ENCODE measurements at places on chromosomes 13 and 19.
A peak's percentile ranks its signal among the peaks of the same experiment; 100 is the strongest.

DNA sequence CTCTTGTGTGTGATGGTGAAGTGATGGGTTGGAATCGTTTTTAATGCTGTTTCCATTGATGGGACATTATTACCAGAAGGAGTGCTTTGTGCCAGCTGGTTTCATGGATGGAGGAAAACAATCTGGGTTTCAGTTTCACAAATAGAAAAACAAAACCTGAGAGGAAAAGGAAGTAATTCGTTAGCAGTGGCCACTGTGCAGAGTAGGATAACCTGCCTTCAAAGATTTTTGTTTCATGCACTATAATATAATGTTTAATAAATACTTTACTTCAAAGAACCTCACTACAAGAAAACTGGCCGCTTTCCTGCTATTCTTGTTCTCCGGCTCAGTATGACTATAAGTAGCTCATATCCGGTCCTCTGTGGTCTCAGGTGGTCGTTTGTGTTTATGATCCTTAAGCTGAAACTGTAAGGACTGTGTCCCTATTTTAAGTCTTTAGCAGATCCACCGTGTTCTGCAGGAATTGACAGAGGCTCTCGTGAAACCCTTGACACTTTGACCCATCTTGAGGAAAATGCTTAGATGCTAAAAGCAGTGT is 104.7 kb downstream of the GGACT start:
- no peak for DNase-seq

GRCh38 chr19:37986048-37986750 is 79.2 kb downstream of the SIPA1L3 start:
- peak; percentile 58 for DNase-seq

- peak; percentile 60 for DNase-seq
Observed at GRCh38 chr19:38233740-38234251, 9.8 kb upstream of the DPF1 start.

- DNase-seq: no peak
Observed at GRCh38 chr13:80903911-80904310, 563.0 kb upstream of the SPRY2 start.

DNA sequence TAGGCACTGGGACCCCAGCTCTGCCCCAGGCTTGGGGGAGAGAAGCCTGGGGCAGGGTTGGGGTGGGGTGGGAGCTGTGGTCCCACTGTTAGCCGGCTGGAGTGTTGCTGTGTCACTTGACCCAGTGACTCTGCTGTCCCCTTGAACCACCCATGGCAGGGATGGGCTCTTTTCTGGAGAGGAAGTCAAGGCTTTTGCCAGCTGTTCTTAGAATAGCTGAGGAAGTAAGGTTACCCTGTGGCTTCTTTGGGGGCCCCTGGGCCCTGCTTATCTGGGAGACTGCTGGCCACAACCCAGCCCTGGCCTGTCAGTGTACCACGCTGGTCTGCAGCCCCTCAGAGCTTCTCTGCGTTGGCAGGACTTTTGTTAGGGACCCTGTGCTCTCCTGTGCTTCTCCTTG is 9.1 kb downstream of the PNPLA6 start:
- DNase-seq: peak; percentile 37

GRCh38 chr19:48553676-48554384 is 1.9 kb downstream of the SULT2B1 start:
- DNase-seq: no peak

DNA sequence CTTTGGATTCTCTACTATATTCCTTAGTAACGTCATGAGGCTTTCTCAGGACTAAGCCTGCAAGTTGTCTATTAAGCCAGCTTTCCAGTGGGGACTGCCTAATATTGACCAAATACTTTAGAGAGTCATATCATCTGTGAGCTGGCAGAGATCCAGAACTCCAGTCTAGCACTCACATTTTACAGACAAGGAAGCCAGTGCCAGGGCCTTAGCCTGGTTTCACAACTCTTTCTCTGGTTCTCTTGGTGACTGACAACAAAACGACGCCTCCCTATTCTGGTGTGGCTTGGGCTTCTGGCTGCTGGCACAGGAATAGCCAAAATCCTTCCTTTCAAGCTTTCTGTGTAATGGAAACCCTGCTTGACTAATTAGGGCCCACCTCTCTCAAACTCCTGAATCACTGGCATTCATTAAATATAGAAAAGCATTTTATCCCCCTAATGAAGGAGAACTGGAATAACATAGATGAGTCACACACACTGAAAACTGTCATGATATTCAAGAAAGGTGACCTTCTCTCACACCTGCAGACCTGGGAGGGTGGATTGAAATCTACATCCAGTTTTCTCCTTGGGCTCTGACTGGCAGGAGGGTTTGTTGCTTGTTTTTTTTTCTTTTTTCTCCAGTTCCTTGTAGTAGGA is 75.2 kb upstream of the UBL3 start:
- DNase-seq: peak; percentile 14

DNA sequence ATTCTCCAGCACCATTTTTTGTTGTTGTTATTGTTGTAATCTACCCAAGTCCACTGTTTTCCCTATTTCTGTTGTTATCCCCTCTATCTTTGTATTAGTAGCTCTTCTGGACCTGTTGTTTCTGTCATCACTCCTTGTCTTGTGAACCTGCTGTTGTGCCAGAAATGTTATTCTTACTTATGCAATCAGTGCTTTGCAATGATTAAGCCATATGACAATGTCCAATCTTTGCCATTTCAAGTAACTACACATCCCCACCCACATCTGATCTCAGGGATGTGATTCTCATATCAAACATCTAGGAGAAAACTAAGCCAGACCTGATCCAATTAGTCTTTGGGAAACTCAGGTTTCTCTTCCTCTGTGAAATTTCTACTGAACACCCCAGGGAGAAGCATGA is 472.6 kb upstream of the KLHL1 start:
- no peak for DNase-seq

DNA sequence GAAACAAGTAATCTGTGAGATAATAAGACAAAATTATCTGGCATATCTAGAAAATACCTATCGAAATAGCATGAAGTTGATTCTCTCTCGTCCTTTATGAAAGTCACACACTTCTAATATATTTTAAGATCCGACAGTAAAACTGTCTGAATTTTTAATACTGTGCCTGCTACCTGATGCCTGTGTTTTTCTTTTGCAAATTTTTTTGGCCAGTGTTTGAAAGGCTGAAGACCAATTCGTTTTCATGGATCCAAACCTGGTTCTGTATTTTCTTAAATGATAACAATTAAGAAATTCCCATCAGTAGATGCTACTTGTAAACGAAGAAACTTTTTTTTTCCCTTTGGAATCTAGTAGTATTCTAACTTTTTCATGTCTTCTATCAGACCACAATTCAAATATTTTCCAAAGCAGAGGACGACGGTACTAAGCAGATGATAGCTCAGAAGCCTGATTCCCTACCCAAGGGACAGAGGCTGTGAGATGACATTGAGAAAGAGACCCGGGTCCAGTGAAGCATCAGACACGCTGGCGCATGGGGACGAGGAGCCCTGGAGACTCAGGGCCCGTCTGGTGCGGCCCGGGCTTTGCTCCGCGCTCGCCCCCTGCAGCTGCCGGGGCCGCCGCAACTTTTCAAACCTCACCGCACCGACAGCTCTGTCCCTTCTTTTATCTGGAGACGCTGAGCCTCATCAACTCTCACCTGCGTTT is 49.5 kb upstream of the PABPC3 start:
- DNase-seq: no peak

DNA sequence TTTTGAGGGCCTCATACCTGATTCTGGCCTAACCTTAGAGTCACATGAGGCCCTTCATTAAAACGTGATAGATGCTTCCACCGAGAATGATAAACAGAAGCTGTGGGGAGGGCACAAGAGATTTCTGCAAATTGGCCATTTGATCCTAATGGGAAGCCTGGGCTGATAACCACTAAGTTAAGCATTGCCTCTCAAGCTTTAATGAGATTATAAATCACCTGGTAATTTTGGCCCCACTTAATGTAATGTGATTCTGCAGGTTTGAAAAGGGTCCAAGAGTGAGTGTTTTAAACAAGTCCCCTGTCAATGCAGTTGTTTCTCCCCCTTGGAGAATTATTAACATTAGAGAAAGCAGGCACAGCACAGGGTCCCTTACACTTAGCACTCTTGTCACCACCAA is 42.0 kb downstream of the ZNF486 start:
- no peak for DNase-seq

DNA sequence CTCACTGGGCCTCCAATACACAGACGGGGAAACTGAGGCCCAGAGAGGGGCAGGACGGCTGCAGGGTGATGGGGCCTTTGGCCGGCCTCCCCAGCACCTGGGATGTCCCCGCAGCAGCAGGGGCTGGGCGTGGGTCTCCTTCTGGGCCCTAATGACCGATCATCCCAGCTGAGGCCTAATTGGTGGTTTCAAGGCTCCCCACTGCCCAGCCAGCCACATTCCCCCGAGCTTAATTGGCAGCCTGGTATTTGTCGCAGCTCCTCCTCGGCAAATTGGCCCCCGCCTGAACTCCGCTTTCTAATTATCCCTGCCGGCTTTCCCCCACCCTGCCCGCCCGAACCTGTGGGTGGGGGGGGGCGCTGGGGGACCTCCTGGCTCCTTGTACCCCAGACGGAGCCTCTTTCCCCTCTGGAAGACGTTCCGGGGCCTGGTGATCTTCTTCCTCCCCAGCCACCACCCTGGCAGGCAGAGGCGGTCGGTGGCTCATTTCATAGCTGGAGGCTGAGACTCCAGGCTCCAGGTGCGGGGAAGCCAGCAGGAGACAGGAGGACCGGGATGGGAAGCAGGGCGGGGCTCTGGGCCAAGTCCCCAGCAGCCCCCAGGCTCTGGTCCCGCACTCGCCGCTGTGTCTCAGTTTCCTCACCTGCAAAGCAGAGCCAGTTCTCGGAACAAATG is 27.2 kb upstream of the WDR18 start:
- no peak for DNase-seq

DNA sequence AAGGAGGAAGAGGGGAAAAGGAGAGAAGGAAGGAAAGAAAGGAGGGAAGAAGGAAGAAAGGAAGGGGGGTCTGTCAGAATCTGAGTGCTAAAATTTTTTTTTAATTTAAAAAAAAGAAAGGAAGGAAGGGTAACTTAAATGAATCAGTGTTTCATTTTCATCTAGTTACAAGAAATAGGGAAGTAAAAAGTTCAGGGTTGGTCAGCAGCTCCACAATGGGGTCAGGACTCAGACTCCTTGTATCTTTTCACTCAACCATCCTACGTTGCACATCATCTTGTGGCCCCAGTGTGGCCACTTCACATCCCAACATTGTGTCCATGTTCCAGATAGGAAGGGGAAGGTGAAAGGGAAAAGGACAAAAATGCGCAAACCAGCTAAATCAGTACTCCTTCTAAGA is 14.3 kb upstream of the FNDC3A start:
- no peak for DNase-seq

DNA sequence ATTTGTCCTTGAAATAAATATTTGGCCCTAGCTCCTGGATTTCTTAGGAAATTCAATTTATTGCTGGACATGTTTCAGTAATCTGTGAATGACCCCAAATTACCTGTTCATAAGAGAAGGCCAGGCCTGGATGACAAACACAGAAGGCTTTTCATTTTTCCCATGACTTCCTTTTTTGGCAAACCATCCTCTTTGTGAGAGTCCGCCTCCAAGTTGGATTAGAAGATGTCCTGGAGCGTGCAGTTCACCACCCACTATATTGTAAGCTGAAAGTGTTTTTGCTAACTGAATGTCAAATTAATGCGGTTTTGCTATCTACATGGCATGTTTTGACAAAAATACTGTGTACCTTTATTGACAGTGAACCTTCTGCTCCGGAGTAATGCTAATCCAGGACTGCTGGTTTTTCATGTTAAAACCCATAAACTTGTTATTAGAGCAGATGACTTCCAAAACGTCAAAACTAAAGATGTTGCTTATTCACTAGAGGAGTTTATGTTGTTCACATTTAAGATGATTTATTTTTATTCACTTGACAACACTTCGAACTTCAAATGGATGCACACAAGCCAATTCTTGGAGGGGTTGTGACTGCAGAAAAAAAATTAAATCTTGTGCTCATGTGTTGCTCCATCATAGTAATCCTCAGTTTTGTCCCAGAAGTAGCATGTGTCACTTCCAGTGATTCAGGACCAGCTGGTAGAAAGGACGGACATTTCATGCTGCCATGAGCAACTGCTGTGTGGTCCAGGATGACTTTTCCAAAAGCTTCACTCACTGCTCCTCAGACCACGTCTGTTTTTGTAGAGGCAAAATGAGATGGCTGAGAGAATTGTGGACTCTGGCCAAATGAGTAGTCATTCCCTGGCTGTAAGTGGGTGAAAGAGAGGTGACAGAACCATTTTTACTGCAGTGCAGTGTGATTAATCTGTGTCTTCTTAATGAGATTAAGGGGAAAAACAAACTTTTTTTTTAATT is 71.0 kb downstream of the ITGBL1 start:
- DNase-seq: no peak

DNA sequence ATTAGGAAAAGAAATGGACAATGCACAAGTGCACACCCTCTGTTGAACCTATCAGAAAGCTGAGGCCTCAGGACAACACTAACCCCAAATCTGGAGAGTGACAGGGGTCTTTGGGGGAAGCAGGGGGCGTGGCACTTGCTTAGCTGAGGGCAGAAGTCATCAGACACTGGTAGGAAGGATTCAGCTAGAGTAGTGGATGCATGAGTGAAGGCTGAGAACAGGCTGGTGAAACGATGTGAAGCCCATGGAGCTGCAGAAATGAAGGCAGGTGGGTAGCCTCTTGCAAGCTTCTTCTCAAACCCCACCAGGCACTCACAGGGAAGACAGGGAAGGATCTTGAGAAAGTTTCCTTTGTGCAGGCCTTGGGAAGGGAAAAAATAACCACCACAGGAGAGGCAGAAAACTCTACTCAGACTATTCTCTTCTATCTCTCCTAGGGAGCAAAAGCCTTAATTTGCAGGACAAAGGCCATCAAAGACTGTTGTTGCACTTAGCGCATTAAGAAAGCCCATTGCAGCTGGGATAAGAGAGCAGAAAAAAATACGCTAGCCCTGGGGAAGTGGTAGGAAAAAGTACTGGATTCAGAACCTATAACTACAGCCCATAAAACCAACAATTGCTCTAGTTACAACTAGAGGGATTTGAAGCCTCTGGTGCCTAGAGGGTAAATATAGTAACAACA is 193.3 kb upstream of the ZNF536 start:
- DNase-seq: no peak

GRCh38 chr13:46675016-46675415 is 121.9 kb downstream of the ESD start:
- DNase-seq: no peak

- DNase-seq: no peak
Observed at GRCh38 chr13:71773531-71773930, 93.5 kb downstream of the DACH1 start.

- no peak for DNase-seq
Observed at GRCh38 chr19:10295305-10295846, 5.6 kb downstream of the ICAM5 start.

Data from Kasumi-1 (cell line).